ENCODE measurements at places on chromosomes 1 and 21.

GRCh38 chr1:205565799-205566198 is 61.3 kb downstream of the CDK18 start:
- no peak for DNase-seq

GRCh38 chr1:107941531-107941930 is 23.4 kb downstream of the VAV3 start:
- no peak for DNase-seq

DNA sequence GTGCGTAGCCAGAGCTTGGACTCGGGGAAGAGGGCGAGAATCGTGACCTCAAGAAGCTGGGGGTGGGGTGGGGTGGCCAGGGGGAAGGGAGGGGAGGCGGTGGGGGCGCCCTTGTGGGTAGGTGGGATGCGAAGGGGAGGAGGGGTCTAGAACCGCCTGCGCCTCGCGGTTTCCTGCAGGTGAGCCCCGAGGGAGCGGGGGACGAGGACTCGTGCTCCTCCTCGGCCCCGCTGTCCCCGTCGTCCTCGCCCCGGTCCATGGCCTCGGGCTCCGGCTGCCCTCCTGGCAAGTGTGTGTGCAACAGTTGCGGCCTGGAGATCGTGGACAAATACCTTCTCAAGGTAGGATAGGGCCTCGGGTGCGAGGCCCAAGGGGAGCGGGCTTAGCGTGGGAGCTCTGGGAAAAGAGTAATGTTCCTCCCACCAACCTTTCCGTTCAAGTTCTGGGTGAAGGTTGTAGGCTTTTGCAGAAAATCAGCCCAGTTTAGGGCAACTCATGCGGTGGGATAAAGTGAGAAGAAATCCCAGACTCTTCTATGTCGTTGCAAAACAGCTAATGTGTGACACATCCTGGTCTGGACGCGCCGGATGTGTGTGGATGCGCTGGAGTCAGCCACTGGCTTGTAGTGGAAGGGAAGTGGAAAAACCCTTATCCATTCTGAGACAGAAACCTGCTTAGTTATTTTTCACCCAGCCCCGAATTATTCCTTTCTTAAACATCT is 2.9 kb downstream of the LHX8 start:
- no peak for DNase-seq

DNA sequence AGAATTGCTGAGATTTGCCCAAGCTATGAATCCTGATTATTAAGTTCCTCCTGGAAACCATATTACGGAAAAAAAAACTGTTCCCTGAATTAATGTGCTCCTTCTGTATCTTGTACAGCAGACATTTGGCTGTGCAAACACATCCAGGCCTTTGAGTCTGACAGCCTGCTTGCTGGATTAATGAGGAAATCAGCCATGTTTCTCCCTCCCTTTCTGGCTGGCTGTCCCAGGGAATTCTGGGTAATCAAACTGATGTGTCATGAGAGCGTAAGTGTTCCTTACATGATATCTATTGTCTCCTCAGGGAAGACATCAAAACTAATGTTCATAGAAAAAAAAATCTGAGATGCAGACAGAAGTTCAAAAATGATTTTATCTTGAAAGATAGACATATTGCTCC is 18.8 kb downstream of the PGBD5 start:
- no peak for DNase-seq

GRCh38 chr1:101240041-101240430 is 3.2 kb downstream of the S1PR1 start:
- DNase-seq: no peak

All from GM04504 (cell line).